ENCODE measurements at places on chromosomes 1 and 21.

- DNase-seq, result no peak
Measured at GRCh38 chr1:45913731-45914501, 110.5 kb downstream of the MAST2 start.

GRCh38 chr1:99957818-99958217 lies 12.0 kb upstream of the SLC35A3 start:
- DNase-seq, result no peak

- DNase-seq, result no peak
Measured at GRCh38 chr1:72435025-72435424, 152.7 kb upstream of the NEGR1 start.

DNA sequence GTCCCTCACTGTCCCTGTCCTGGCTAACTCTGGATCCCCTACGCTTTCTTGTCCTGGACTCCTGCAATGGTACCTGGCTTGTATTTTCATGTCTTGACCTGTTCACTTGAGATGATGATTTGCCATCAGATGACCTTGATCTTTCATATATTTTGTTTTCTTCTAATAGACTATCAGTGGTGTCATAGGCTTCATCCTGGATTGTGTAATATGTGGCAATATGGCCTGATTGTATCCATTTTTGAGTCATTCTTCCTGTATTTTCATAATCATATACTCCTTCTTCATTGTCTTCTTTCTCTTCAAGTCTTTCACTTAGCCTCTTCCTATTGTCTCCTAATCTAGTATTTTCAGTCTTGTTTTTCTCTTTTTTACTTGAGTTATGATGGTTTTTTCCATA lies 11.1 kb downstream of the FLG start:
- no peak for DNase-seq

GRCh38 chr1:208025031-208025430 lies 114.1 kb upstream of the CD34 start:
- DNase-seq, result no peak

- DNase-seq, result no peak
Measured at GRCh38 chr1:54416435-54416834, 10.2 kb upstream of the SSBP3 start.

DNA sequence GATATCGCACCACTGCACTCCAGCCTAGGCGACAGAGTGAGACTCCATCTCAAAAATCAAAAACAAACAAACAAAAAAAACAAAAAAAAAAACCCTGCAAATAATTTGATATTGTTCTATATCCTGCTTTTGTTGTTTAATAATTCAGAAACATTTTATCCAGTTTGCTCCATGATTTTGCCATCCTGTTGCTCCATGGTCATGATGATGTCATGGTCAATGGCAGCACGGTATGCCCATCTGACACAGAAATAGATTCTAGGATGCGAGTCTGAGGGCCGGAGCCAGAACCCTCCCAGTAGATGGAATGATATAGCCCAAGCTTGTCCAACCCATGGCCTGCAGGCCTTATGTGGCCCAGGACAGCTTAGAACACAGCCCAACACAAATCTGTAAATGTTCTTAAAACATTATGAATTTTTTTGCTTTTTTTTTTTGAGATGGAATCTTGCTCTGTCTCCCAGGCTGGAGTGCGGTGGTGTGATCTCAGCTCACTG lies 39.8 kb downstream of the EDARADD start:
- no peak for DNase-seq

DNA sequence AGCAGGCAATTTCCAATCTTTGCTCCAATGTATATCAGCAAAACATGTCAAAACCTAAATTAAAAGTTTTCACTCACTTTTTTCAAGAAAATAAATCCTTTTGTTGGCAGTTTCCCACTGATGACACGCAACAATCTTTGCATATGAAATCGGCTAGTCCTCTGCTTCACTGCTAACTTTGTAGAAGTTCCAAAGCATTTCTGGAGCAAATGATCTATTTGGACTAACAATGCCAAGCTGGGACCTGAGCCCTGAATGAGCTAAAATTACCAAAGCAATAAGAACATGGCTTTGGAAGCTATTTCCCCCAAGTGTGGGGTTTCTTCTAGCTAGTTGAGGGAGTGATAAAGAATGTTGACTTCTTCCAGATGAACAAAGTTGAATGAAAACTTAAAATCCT lies 5.1 kb downstream of the BEND5 start:
- no peak for DNase-seq

- DNase-seq, result no peak
Measured at GRCh38 chr1:167165948-167166689, 54.6 kb upstream of the POU2F1 start.

DNA sequence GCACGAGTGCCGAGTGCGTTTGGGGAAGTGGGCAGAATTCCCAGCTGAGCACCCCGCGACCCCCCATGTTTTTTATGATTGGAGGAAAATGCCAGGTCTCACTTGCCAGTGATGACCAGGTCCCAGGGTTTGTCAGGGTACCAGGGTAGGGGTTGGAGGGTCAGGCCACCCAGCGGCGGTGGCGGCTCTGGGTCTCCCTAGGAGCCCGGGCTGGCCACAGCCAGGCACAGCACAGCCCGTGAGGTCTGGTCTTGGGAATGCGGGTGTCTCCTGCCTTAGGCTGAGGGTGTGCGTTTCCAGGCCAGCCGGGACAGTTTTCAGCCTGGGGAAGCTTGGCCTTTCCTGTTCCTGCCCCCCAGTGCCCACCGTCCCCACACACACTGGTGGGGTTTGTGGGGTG lies 22.7 kb downstream of the PRKCZ start:
- no peak for DNase-seq
